ENCODE measurements at places on chromosomes 5 and 9.

- no peak for DNase-seq
Measured at GRCh38 chr5:107418902-107419301, 251.8 kb downstream of the EFNA5 start.

- DNase-seq = no peak
Measured at GRCh38 chr5:565782-566440, 41.7 kb upstream of the SLC9A3 start.

- no peak for DNase-seq
Measured at GRCh38 chr5:173317091-173317730, 11.0 kb downstream of the STC2 start.

DNA sequence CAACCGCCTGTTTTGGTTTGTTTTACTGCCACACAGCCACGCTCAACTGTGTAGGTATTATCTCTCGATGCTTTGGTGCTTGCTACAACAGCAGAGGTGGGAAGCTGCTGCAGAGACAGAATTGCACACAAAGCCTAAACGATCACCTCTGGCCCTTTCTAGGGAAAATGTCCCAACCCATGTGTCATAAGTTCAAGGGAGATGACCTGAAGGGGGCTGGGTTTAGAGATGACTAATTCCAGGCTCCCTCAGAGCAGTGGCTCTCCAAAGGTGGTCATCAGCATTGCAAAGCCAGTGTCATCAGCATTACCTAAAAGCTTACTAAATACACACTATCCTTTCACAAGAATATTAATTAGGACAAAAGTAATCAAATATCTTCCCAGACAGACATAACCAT, 10.9 kb downstream of the ZNF622 start:
- DNase-seq = no peak

DNA sequence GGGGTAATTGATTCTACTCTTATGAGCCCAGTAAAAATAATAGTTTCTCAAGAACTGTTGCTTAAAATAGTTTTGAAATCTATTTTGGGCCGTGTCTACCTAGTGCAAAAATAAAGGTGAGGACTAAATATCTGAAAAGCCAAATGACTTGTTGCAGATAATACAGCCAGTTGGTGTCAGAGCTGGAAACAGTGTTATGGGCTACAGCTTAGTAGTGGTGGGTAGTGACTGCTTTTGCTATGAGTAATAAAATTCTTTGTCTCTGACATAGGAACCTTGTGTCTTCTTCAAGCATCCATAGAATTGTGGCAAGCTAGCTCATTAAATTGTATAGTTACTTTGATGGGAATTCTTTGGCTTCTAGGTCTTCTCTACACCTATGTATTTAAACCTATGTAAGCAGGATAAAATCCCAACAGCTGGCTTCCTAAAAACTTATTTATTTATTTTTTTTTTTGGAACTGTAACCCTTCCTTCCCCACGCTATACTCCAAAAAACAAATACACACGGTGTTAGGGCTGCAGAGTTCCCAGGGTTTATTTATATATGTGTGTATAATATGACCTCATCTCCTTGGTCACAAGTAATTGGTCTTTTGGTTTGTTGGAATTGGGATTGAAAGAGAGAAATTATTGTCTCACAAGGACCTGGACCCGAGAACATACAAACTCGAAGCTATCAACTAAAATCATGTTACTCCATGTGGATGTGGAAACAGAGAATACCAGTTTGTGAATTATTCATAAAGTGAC, 138.0 kb downstream of the NUDT12 start:
- DNase-seq = no peak

- DNase-seq = no peak
Measured at GRCh38 chr9:14004110-14004509, 309.8 kb downstream of the NFIB start.
